ENCODE measurements at places on chromosomes 5 and 9. TPM values are rescaled to one million over a fixed set of nuclear protein-coding genes. Genes with fewer than 3 reads are reported as not detected.

- no peak for DNase-seq
Measured at GRCh38 chr9:82010711-82011110, 22.1 kb downstream of the SPATA31D1 start.

Gene SHISAL2B
- total RNA-seq, result not detected

Gene IQGAP2
- total RNA-seq, result 138 TPM

Gene PRUNE2
- 3.3 TPM for total RNA-seq

DNA sequence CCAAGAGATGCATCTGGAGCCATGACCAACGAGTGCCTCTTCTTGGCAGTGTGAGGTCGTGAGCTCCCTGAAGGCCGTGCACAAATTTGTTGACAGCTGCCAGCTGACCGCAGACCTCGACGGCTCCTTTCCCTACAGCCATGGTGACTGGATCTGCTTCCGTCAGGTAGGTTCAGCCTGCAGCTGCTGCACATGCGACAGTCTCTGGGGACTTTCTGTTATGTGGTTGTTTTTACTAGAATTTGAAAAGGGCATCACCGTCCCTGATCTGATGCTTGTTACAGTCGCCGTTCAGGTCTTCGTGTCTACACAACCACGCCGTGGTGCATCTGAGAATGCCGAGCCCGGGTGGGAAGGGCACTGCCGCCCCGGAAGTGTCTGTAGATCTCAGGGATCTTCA is 36.5 kb upstream of the LRRC14B start:
- DNase-seq, result no peak

- DNase-seq, result no peak
Measured at GRCh38 chr5:31990701-31991110, 183.4 kb downstream of the GOLPH3 start.

- no peak for DNase-seq
Measured at GRCh38 chr9:96071076-96071814, 195.8 kb downstream of the ERCC6L2 start.

DNA sequence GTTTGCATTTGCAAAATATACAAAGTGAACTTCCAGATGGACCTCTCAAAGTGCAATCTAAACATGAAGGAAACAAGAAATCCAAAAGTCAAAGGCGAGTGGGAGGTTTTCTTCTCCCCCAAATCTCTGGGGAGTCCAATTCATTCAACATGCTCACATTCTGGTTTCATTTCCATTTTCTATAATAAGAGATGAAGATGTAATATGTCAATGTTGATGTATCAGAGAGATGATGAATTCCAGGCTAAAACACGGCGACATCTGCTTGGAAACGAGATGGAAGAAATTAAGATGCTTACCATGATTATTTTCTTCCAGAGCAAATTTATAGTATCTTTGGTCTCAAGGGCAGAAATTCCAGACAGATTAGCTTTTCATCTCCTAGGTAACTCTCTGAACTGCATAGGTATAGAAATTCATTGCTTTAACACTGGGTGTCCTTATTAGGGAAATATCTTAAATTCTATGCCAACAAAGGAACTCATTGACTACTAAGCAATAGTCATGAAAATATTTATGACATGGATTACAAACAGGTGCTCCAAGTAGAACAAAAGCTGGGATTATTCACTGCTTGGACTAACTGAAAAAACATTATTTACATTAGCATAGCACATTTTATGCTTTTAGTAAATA is 287.9 kb downstream of the SEC61B start:
- no peak for DNase-seq

- DNase-seq, result no peak
Measured at GRCh38 chr5:39100851-39101396, 26.7 kb upstream of the RICTOR start.

- DNase-seq, result no peak
Measured at GRCh38 chr5:107216587-107216986, 454.1 kb downstream of the EFNA5 start.

- no peak for DNase-seq
Measured at GRCh38 chr5:117425163-117425562, 850.5 kb upstream of the SEMA6A start.

GRCh38 chr5:80676706-80677105 is 21.9 kb upstream of the DHFR start:
- no peak for DNase-seq

GRCh38 chr9:89675058-89675742 is 70.4 kb downstream of the GADD45G start:
- peak; percentile 86 for DNase-seq

DNA sequence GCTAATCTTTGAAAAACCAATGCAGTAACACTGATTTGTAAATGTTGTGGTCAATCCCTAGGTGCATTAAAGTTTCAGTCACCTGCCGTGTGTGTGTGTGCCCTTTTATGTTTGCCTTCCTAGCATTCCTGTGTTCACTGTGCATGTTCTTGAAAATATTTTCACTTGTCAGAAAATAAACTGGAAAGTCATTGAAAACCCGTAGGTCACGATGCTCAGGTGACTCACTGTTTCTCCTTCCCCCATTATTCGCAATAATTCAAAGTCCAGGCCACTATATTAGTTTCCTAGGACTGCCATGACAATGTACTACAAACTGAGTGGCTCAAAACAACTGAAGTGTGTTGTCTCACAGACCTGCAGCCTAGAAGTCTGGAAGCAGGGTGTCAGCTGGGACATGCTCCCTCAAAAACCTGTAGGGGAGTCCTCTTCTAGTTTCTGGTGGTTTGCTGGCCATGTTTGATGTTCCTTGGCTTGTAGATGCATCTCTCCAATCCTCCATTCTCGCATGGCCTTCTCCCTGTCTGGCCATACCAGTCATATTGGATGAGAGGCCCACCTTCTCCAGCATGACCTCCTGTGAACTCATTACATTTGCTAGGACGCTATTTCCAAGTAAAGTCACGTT is 29.3 kb downstream of the MARVELD2 start:
- no peak for DNase-seq

Gene CLIC3
- 0.51 TPM for total RNA-seq

Gene CYLC2
- total RNA-seq, result not detected

- no peak for DNase-seq
Measured at GRCh38 chr9:124174433-124174832, 83.3 kb upstream of the NEK6 start.

- no peak for DNase-seq
Measured at GRCh38 chr9:127626752-127627493, 14.8 kb downstream of the STXBP1 start.

GRCh38 chr5:22793463-22793862 is 59.7 kb downstream of the CDH12 start:
- DNase-seq, result no peak

- no peak for DNase-seq
Measured at GRCh38 chr9:79193001-79193400, 378.8 kb upstream of the TLE4 start.

GRCh38 chr5:83313436-83313835 is 158.1 kb upstream of the VCAN start:
- DNase-seq, result no peak

DNA sequence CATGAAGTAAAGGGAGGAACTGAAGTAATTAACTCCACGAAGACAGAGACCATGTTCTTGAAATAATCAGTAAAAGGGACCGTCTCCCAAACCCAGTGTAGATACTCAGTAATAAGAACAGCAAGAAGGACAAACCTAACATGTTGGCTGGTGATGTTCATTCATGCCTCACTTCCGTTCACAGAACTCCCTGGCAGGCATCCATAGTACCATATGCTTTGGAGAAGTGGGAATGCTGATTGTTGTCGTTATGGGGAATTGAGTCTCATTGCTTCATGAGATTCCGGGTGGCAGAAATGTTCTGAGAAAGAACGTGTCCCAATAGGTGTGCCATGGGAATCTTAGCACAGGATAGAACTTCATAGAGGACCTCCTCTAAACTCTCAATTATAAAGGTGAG is 452.3 kb downstream of the ZSWIM6 start:
- DNase-seq, result no peak

GRCh38 chr9:124331580-124331979 is 73.8 kb downstream of the NEK6 start:
- DNase-seq, result no peak

DNA sequence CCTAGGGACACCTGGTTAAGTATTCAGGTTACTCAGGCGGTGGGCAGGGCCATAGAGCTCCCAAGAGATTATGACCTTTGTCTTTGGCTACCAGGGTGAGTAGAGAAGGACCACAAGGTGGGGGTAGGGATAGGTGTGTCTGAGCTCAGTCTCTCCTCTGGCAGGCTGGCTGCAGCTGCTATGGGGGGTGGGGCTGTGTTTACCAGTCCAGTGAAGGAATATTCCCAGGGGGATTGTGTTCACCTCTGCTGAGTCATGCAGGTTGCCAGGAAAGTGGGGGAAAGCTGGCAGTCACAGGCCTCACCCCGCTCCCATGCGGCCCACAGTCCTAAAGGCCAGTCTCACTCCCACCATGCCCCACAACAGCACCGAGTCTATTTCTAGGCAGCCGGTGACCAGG is 53.6 kb upstream of the POU5F2 start:
- no peak for DNase-seq

- no peak for DNase-seq
Measured at GRCh38 chr9:97930972-97931371, 7.0 kb downstream of the HEMGN start.

DNA sequence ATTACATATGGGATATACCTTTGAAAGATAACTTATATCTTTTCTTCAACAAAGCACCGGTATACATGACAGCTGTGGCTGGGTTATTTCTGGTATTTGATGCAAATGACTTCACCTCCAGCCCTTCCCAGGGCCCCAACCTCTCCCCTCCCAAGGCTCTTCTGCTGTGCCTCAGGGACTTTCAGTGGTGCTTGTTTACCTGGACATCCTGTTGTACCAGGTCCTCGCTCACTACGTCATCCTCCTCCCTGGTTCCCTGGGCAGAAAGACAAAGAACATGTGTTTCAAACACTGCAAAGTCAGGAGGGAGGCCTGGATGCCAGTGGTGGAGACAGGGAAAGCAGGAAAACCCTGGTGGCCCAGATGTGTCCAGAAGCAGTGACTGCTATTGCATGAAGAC is 23.4 kb downstream of the ANXA6 start:
- DNase-seq, result no peak

Gene PKD2L2
- total RNA-seq, result not detected

Gene OSMR
- 17.0 TPM for total RNA-seq

Measured in right lobe of liver (tissue), 6 donors.